ENCODE measurements at places on chromosomes 12 and 14. TPM values are rescaled to one million over a fixed set of nuclear protein-coding genes. Genes with fewer than 3 reads are reported as not detected.

LRTM2 gene
- not detected for total RNA-seq

IGF1 gene
- 12.5 TPM for total RNA-seq

TTC9 gene
- 1.0 TPM for total RNA-seq

GLI1 gene
- 5.2 TPM for total RNA-seq

CPSF2 gene
- 19.3 TPM for total RNA-seq

GSC gene
- 2.6 TPM for total RNA-seq

MIPOL1 gene
- total RNA-seq = 16.7 TPM

POTEM gene
- total RNA-seq = not detected

GABARAPL1 gene
- 23.0 TPM for total RNA-seq

PYGL gene
- total RNA-seq = 32.9 TPM

TMEM63C gene
- 3.1 TPM for total RNA-seq

C12orf50 gene
- not detected for total RNA-seq

CELA1 gene
- not detected for total RNA-seq

TXNDC16 gene
- 7.3 TPM for total RNA-seq

RHOJ gene
- total RNA-seq = 7.3 TPM

ACSS3 gene
- 14.6 TPM for total RNA-seq

PLXNC1 gene
- total RNA-seq = 17.2 TPM

CD163L1 gene
- 4.7 TPM for total RNA-seq

DNAJC22 gene
- total RNA-seq = not detected

All from skeletal muscle tissue (tissue), 5 donors.